ENCODE measurements at places on chromosomes 16 and 17. TPM values are rescaled to one million over a fixed set of nuclear protein-coding genes. Genes with fewer than 3 reads are reported as not detected.

DNA sequence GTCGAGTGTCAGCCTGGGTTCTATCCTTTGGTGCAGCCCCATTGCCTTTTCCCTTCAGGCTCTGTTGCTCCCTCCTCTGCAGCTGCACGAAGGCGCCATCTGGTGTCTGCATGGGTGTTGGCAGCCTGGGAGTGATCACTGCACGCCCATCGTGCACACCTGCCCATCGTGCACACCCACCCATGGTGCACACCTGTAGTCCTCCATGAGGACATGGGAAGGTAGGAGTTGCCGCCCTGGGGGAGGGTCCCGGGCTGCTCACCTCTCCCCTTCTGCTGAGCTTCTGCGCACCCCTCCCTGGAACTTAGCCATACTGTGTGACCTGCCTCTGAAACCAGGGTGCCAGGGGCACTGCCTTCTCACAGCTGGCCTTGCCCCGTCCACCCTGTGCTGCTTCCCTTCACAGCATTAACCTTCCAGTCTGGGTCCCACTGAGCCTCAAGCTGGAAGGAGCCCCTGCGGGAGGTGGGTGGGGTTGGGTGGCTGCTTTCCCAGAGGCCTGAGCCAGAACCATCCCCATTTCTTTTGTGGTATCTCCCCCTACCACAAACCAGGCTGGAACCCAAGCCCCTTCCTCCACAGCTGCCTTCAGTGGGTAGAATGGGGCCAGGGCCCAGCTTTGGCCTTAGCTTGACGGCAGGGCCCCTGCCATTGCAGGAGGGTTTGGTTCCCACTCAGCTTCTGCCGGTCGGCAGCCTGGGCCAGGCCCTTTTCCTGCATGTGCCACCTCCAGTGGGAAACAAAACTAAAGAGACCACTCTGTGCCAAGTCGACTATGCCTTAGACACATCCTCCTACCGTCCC, 2.9 kb downstream of the CTRL start:
- peak; percentile 49 for DNase-seq

DNA sequence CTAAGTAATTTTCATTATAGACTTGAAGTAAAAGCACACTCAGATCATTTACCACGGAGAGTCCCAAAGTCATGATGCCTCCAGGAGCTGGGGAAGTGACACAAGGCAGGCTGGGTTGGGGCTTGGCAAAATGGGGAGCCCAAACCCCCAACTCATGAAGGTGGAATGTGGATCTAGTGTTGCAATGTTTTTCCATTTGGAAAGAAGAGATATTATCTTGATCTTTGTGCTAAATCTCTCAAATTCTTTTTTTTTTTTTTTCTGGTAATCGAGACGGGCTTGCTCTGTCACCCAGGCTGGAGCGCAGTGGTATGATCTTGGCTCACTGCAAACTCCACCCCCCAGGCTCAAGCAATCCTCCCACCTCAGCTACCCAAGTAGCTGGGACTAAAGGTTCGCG, 7.5 kb upstream of the KCNG4 start:
- peak; percentile 35 for DNase-seq

DNA sequence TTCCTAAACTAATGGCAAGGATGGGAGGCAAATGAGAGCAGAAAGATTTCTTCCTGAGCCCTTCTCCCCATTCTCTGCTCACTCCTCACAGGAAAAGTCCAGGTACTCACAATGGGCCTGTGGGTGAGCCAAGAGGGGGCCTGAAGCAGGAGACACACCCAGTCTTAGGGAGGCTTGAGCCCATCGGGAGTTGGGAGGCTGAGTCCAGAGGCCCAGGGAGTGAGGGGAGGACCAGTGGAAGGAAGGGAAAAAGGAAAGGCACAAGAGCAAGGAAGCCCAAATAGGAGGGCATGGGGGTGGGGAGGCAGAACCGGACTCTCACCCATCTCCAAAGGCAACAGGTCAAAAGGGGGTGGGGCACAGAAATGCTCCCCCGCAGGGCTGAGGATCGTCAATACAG, 68.1 kb upstream of the CNEP1R1 start:
- no peak for DNase-seq

DNA sequence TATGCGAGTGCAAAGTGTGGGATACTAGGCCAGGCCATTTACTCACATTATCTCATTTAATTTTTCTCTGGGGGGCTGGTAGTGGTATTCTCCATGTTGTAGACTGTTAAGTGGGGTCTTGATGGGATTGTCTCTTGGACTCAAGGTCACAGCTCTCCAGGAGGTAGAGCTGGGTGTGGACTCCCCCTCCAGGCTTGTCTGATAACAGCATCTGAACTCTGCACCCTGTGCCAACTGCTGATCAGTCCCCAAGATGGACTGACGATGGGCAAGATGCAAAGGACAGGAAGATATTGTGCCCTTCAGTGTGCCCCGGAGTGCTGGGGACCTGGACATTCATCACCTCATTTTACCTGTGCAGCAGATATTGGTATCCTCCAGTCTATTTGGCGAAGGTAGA, 147.8 kb downstream of the MSI2 start:
- no peak for DNase-seq

- DNase-seq: peak; percentile 2
Measured at GRCh38 chr16:5502467-5502869, 404.9 kb upstream of the EEF2KMT start.

GRCh38 chr16:70749006-70749678, 51.8 kb downstream of the VAC14 start:
- no peak for DNase-seq

- DNase-seq: no peak
Measured at GRCh38 chr17:28961391-28961790, 10.1 kb upstream of the PHF12 start.

GRCh38 chr16:16909126-16909525, 530.2 kb downstream of the NPIPA7 start:
- no peak for DNase-seq

DNA sequence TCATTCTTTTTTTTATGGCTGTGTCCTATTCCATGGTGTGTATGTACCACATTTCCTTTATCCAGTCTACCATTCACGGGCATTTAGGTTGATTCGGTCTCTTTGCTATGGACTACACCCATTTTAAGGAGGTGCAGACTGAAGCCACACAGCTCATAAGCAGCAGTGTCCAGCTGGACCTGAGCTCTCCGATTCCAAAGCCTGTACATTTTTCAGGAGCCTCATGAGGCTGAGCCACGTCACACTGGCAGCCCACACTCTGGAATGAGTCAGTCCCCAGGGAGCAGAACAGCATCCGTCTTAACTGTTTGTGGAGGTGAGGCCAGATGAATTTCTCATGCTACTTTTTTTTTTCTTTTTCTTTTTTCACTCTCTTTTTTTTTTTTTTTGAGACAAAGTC, 116.1 kb downstream of the C16orf95 start:
- DNase-seq: peak; percentile 89

DNA sequence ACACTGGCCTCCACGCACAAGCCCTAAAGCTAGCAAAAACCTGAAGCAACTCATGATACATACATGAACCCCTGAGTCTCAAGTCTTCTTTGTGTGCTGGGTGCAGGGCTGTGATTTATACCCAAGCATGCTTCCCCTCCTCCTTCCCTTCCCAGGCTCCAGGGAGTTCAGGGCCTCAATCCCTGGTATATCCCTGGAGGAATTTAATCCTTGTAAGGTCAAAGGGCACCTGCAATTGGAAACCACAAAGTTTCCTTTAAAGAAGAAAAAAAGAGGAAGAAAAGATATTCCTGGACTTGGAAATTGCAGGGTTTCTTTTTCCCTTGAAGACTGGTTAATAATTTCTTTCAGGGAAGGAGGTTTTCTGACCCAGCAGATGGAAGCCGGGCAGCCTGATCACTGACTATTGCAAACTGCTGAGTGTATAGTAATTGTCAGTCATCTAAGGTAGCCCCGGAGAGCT, 182.3 kb downstream of the AATF start:
- DNase-seq: no peak

GRCh38 chr17:81179861-81180260, 13.8 kb upstream of the AATK start:
- no peak for DNase-seq

Gene CCDC200
- not detected for total RNA-seq

Gene HSD17B1
- 0.81 TPM for total RNA-seq

Gene ALOX15
- not detected for total RNA-seq

Gene OR1A1
- not detected for total RNA-seq

Data from HFFc6 (cell line).